ENCODE measurements at places on chromosomes 2 and 18.

- no peak for DNase-seq
Observed at GRCh38 chr18:28439870-28440269, 262.9 kb upstream of the CDH2 start.

- no peak for DNase-seq
Observed at GRCh38 chr2:10080536-10081304, 509 bp upstream of the CYS1 start.

DNA sequence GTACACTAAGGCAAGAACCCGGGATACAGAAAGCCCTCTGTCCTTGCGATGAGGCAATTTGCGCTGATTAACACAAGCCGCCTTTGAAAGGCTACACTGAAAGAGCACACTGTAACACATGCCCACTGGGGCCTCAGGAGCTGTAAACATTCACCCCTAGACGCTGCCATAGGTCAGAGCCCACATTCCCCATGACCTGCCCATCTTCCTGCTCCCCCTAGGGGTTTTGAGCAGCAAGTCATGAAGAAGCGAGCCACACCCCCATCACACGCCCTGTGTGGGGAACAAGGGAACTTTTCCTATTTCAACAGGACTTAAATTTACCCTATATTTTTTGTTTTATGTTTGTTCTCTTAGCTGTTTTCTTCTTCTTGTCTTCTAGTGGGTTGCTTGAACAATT lies 47.8 kb upstream of the SLC4A10 start:
- DNase-seq: no peak

DNA sequence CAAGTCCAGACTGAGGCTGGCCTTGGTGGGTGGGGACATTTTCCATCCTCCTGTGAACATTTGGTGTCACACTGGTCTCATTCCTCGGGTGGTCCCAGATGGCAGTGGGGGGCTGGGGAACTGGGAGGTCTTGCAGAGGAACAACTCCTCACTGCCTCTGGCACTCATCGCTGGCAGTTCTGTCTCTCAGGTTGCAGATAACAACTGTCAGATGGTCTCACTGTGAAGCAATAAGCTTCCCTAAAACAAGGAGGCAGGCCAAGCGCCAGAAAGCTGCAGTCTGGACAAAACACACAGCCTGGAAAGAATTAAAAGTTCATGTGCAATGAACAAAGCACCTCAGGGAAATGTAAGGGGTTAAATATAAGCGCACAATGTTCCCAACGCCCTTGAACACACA lies 78.1 kb downstream of the IRS1 start:
- peak; percentile 64 for DNase-seq

DNA sequence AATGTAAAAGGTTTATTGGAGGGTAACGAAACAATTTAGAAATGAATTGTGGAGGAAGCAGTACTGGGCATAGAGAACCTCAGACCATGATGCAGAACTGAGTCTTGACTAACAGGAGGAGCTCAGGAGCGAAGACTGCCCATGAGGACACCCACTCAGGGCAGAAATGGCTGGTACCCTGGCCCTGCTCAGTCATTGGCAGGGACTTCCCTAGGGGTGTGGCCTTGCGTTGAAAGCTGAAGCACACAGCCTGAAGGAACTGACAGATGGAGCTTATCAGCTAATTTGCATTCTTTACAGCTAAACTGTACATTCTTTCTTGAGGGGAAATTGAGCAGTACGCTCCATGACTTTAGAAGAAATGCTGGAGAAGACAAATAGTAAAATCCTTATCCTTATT lies 57.1 kb downstream of the PDK1 start:
- no peak for DNase-seq

DNA sequence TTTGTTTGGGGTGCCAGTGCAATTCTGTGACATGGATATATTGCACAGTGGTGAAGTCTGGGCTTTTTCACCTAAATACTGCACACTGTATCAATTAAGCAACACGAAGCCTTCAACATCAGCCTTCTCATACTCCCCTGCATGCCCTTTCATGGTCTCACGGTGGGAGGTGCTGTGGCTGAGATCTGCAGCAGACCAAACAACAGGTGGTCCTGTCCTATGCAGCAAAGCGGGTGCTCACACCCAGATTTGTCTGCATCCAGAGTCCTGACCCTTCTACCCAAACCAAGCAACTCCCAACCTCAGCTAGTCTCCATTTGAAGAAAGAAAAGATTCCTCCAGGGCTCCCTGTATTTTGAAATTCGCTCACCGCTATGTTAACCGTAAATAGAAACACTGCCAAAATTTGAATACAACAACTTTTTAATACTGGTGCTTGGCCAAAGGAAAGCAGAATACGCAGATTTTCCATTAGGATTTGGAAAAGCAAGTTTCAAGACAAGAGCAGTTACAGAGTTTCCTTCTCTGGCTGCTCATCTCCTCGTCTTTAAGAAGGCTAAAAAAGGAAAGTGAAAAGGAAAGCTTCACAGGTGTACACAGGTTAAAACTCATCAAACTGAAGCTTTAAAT lies 34.9 kb downstream of the FAM168B start:
- DNase-seq: no peak

GRCh38 chr2:13109516-13109915 lies 392.8 kb downstream of the TRIB2 start:
- no peak for DNase-seq

DNA sequence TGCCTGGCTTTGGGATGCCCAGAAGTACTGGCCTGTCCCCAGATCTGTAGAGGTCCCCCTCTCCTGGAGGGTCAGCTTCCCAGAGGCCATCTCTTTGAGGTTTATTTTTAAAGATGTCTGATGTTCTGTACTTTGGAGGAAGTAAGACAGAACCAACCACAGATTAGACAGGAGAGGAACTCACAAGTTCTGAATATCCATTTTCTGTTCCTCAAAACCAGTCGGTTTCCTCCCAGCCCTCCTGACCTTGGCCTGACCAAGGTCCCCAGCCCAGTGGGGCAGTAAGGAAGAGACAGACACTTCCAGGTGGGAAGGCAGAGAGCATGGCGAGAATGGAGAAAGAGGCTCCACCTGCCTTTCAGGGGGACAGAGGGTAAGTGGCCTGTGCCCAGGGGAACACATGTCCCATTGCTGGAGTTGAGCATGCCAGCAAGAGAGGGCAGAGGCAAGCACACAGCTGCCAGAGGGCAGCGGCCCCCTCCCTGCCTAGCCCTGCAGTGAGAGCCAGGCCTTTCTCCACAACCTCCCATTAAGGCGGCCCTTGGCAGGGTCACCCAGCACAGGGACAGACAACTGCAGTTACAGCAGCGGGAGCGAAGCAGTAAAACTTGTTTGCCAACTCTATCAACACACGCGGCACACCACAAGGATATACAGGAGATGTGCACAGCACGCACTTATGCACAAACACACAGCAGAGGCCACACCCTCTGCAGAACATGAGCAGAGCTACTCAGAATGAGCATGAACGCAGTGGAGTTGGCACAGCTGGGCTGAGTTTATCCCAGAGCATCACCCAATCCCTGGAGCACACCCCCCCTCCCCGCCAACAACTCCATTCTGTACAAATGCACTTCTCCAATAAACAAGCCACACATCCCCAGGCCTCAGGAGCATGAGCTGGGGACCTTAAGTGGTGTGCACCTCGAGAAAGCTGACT lies 18.5 kb upstream of the SEMA4C start:
- DNase-seq: no peak

DNA sequence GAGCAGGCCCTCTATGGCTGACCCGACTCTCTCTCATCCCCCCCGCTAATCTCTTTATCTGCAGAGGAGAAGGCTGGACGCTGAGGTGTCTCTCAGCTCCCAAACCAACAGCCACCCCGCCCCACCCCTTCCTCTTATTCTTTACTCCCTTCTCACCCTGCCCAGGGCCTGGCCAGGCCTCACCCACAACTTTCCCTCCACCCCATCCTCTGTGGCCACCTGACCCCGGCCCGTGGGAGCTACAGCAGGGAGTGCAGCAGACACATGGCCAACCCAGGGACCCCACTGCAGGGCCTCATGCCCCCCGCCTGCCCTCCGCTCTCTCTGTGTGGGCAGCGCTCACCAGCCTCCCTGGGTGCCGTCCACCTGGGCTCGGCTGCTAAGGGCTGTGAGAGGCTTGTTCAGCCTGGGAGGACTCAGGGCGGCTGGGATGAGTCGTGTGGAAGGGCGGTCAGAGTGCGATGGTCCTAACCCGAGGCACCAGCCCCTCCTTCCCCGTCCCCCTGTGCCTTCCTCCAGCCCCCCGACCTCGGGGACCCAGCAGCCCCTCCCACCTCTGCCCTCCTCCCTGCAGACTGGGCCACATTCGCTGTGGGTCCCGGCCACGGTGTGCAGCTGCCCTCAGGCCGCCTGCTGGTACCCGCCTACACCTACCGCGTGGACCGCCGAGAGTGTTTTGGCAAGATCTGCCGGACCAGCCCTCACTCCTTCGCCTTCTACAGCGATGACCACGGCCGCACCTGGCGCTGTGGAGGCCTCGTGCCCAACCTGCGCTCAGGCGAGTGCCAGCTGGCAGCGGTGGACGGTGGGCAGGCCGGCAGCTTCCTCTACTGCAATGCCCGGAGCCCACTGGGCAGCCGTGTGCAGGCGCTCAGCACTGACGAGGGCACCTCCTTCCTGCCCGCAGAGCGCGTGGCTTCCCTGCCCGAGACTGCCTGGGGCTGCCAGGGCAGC lies 6.8 kb downstream of the NEU4 start:
- peak; percentile 71 for DNase-seq

- DNase-seq: peak; percentile 85
Observed at GRCh38 chr2:230219419-230220331, at the start of gene SP110. Gene SP110 (minus strand): TSS chr2:230219984. CDS start chr2:230216927, 3,057 bp downstream.

GRCh38 chr2:159427048-159427447 lies 140.5 kb upstream of the WDSUB1 start:
- DNase-seq: no peak

DNA sequence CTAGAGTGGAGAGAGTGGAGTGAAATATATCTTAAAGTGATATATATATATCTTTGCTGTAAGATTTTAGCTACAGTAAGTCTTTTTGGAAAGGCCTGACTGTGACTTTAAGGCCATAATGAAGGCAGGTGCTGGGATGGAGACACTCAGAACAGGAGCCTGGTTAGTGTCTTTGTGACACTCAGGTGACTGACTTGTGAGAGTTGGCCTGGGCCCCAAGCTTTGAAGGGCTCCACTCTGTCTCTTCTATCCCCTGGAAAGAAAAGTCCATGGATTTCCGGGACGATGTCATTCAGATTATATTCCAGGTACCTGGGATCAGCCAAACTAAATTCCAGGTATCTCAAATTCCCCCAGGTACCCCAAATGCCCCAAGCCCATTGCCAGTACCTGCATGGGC lies 276.6 kb downstream of the PDE11A start:
- DNase-seq: no peak

DNA sequence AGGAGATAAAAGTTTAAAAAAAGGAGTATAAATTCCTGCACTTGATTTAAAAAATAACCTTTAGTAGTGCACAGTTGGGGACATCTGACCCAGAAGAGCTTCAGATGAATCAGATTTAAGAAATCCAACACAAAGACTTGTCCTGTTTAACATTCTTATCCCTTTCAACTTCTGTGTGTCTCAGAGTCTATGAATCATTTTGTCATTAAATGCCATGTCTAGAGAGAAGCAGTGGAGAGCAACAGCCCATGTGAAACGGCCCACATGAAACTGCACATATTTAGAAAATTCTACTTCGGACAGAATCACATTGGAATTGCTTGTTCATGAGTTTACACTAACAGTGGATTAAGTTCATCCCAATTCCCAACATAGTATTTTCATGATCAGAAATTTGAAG lies 278.6 kb downstream of the SLC8A1 start:
- DNase-seq: no peak

GRCh38 chr18:63312737-63313395 lies 6.7 kb downstream of the BCL2 start:
- no peak for DNase-seq

- DNase-seq: no peak
Observed at GRCh38 chr18:45059695-45060094, 379.0 kb downstream of the SETBP1 start.

- DNase-seq: no peak
Observed at GRCh38 chr2:178479758-178480226, 465 bp upstream of the PLEKHA3 start.

DNA sequence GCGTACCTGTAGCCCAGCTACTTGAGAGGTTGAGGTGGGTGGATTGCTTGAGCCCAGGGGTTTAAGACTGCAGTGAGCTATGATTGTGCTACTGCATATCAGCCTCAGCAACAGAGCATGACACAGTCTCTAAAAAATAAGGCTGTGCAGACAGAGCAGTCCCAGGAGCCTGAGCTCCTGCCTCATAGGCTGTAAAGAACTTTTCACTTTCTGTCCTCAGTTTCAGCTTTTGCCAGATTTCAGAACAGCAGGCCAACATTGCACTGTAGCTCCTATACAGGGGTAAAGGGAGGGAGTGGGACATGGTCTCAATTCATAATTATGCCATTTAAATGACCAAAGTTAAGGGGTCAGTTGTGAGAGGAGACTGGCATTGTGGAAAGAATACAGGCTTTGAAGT lies 150.6 kb downstream of the GALNT1 start:
- DNase-seq: no peak

- DNase-seq: no peak
Observed at GRCh38 chr2:37501113-37501512, 156.7 kb downstream of the QPCT start.

- DNase-seq: no peak
Observed at GRCh38 chr18:63119647-63120046, 199.9 kb downstream of the BCL2 start.

DNA sequence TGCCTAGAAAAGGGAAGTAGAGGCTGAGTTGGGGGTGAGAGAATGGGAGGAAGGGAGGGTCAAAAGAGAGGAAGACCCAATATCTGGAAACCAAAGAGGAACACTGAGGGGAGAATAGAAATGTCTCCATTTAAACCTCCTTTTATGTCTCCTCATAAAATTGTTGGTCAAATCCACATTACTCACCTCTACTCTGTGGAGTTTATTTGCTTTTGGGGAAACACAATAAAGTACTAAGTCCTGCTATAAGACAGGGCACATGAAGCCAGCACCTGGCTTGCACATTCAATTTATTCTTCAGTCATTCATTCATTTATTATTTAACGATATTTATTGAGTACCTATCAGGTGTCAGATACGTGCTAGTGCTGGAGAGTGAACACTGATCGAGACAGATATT lies 60.3 kb upstream of the NFE2L2 start:
- DNase-seq: no peak

- DNase-seq: no peak
Observed at GRCh38 chr2:196167666-196168065, 3.7 kb downstream of the STK17B start.

DNA sequence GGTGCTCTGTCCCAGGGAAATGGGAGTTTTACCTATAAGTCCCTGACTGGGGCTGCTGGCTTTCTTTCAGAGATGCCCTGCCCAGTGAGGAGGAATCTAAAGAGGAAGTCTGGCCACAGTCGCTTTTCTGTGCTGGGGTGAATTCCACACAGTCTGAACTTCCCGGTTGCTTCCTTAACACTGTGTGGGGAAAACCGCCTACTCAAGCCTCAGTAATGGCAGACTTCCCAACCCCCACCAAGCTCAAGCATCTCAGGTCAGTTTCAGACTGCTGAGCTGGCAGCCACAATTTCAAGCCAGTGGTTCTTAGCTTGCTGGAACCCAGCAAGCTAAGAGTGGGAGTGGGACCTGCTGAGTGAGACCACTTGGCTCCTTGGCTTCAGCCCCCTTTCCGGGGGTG lies 54.9 kb downstream of the NUP35 start:
- no peak for DNase-seq

DNA sequence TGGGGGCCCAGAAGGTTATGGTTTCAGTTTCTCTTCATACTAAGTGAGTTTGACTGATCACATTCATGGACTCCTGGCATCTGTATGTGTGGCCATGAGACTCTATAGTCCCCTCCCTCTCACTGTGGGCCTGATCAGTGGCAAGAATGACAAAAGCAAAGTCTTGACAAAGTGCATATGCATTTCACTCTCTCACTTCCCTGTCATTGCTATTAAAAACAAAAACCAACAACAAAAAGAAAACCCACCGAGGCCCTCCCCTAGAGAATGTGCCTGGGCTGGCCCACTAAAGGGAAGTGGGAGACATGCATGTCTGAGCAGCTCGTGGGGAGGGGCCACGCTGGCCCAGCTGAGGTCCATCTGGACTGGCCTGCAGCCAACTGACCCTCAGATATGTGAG lies 600.1 kb upstream of the RAB6C start:
- no peak for DNase-seq

Measured in Right ventricle myocardium inferior (tissue), 1 donor.